GM19239 (cell line): ENCODE measurements at places on chromosomes 16 and 17.

- no peak for DNase-seq
Measured at GRCh38 chr17:17562146-17562511, 29.4 kb downstream of the PEMT start.

DNA sequence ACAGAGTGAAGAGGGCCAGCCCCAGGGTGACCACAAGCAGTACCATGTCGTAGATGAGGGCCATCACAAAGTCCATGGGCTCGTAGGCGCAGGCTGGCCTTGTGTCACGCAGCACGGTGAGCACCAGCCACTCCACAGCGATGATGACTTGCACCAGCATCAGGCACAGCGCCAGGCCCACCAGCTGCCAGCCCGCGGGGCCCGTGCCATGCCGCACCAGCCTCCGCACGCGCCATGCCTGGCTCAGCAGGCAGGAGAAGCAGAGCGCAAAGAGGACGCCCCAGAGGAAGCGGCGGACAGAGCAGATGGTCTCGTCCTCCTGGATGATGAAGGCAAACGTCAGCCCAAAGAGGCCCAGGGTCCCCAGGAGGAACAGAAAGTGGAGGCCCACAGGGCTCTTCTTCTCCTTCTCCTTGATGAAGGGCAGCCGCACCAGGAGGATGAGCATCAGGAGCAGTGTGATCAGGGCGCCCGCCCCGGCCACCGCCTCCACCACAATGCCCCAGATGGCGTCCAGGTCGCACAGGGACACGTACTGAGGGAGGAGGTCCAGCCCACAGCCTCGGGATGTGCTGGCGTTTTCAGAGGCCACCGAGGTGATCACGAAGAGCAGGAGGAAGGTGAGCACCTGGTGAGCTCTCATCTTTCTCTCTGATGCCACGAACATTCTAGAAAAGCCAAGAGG, 12.3 kb downstream of the GPRC5B start:
- no peak for DNase-seq

DNA sequence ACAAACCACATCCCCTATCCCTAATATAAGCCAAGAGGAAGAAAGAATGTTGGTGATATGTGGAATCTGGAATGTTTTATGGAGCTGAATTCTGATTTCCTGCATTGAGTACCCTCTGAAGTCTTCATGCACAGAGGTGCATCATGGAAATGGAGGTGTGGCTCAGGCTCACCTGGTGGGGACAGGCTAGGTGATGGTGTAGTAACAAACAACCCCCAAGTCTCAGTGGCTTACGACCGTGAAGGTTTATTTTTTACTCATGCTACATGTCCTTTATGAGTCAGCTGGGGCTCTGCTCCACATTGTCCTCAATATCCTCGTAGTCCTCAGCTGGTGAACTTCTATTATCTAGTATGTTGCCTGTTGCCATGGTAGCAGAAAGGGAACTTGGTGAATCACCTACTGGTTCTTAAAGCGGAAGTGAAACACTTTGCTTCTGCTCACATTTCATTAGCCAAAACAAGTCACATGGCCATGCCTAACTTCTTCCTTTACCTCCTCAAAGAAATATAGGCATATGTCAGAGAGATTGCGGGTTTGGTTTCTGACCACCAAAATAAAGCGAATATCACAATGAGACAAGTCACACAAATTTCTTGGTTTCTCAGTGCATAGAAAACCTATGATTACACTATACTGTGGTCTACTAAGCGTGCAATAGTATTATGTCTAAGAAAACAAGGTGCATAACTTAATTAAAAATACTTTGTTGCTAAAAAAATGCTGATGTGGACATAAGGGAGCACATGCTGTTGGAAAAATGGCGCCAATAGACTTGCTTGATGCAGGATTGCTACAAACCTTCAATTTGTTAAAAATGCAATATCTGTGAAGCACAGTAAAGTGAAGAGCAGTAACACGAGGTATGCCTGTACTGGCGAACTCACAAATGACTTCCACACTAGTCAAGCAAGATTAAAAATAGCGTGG, at the start of gene PMFBP1:
Gene PMFBP1, minus strand, starts transcription at position 51 of the 930 bp plus-strand sequence. CDS start 947 bp downstream, outside the sequence.
- DNase-seq = peak; percentile 53

- DNase-seq = no peak
Measured at GRCh38 chr16:1862394-1862793, 9.6 kb downstream of the MEIOB start.

DNA sequence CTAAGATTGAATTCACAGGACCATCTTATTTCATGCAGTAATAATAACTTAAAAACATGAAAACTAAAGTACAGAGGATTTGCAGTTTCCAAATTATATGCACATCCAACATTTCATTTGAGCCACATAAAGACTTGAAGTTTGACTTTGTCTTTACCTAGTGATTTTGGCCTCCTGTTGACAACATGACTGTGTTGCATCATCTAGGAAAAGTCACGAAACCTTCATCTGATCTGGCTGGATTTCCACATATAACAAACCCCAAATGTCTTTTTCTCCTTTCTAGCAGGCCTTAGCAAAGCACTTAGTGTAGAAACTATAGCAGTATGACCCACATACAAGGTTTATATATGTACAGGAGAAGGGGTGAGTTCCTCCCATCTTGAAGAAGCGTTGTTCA, 406.5 kb upstream of the CDH5 start:
- no peak for DNase-seq

- DNase-seq = no peak
Measured at GRCh38 chr16:57536306-57537193, at the start of gene CCDC102A. Gene CCDC102A, minus strand, starts transcription at chr16:57536571. Its CDS starts 7,394 bp downstream, at chr16:57529177.

DNA sequence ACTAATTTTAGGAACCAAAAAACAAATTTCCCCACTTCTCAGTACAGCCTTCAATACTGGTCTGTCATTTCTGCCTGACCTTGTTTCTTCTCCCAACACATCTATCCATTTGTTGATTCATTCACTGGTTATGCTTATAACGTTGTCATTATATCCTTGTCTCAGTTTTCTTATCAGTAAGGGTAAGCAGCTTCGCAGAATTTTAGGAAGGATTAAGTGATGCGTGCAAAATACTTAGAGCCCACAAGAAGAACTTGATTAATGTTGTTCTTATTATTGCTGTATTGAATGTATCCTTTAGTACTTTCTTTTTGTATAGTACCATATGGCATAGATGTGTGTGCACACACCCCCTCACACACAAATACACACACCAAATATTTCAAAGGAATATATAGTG, 403.5 kb upstream of the HSBP1 start:
- no peak for DNase-seq

GRCh38 chr16:11638140-11638539, 30.1 kb upstream of the SNN start:
- no peak for DNase-seq

DNA sequence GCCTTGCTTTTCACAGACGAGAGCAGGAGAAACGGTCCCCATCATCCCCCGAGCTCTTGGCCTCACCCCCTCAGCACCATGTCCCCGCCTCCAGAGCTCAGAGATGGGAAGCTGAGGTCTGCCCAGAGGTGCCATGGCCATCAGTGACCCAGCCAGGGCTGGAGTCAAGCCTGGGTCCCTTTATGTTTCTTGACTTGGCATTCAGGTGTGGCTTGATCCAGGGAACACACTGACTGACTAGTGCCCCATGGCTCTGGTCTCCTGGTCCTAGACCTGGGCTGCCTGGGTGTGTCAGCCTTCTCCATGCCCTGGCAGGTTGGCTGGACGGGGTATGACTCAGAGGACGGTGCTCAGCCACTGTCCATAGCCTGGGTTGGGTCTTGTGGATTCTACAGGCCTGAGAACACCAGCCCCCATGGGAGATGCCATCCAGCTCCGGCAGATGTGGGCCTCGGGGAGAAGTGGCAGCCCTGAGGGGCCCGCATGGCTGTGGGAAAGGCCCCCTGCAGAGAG, 54.2 kb downstream of the ZFPM1 start:
- no peak for DNase-seq

DNA sequence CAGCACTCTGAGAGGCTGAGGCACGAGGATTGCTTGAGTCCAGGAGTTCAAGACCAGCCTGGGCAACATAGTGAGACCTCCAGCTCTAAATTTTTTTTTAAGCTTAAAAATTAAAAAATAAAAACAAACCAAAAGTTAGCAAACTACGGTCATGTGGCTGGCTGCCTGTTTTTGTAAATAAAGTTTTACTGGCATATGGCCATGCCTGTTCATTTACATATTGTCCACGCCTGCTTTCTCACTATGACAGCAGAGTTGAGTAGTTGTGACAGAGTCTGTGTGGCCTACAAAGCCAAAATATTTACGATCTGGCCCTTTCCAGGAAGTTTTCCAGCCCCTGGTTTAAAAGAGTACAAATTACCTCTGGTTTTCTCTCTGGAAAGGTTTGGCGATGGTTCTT, 3.3 kb downstream of the SLX4 start:
- DNase-seq = no peak

DNA sequence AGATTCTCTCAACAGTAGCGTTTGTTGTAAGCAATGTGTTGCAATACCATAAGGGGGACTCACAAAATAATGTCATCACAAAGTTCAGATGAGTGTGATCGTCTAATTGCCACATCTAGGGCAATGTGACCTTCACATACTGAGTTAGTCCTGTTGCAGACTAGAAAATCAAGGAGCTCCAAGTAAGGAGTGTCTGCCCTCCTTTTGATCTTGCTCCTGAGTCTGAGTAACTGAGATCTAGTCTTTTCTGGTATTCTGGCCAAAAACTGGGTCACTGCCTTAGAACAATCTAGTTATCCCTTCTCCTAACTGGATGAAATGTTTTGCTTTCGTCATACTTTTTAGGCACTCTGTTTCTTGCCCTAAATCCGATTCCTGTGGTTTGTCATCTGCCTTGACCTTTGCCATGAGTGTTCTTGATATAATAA, 712.1 kb downstream of the CDH11 start:
- DNase-seq = no peak

DNA sequence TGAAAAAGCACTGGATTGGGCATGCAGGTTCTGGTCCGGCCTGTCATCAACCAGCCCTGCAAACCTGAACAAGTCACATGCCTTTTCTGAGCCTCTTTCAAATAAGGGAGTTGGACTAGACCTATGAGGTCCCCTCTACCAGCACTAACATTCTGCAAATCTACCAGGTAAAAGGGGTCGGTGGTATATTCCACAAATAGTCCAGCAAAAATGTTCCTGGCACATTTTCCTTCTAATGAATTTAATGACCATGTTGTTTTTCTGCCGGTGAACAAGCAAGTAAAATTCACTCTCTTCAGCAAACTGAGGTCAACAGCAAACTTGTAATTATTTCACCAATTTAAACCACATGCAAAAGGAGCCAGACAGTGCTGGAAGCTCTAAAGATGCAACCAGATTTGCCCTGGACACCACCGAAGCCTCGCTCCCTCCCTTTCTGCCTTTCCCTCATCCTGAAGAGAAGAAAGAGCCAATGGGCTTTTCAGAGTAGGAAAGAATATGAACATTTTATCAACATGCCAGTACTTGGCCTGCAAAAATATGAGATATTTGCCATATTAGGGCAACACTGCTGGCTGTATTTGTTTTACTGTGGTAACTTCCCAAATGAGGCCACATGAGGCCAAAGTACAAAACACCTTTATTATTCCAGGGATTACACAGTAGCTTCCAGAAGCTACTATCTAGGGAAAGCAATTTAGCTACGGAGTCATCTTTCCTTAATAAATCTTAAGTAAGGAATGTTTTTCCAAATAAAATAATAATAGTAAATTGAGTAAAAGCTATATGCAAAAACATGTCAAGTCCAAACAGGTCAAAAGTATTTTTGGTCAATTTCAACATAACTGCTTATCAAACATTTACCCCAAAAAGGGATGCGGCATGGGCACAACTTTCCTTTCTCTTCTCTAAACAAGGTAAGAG, 45.0 kb downstream of the USP31 start:
- DNase-seq = no peak

DNA sequence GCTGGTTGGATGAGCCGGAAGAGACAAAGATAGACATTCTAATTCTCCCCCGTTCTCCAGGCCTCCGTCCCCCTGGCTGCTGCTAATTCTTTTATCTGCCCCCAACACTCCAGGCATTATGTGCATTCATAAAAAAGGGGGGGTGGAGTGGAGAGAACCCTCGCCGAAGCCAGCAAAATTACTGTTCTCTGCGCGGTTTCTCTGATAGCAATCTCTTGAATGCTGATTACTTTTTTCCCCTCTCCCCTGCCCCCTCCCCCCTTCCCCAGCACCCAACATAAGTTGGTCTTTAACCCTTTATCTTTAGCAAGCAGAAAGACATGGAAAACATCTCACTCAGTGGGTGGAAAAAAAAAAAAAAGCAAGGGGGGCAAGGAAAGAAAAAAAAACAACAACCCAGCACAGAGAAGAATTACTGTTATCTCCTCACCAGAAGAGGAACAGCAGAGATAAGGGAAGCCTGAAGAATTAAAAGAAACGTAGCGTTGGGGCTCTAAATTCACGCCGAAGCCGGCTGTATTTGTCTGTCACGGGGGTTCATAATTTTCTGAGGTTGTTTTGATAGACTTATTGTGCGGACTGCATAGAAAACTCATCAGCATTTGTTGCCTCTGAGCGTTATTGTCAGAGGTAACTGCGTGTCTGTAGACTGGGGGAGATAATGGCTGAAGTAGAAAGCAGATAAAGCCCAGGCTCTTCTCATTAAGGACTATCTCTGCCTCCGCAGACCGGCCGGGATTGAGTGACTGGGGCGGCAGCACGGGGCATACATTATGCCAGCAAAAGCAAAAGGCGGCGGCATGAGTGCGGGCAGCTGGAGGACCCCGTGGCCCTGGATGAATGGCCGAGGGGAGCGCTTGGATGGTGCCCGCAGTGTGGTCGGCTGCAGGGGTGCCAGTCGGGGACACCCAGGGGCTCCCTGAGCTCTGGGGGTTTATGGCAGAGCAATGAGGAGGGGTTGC, 126.9 kb downstream of the MRM1 start:
- no peak for DNase-seq

DNA sequence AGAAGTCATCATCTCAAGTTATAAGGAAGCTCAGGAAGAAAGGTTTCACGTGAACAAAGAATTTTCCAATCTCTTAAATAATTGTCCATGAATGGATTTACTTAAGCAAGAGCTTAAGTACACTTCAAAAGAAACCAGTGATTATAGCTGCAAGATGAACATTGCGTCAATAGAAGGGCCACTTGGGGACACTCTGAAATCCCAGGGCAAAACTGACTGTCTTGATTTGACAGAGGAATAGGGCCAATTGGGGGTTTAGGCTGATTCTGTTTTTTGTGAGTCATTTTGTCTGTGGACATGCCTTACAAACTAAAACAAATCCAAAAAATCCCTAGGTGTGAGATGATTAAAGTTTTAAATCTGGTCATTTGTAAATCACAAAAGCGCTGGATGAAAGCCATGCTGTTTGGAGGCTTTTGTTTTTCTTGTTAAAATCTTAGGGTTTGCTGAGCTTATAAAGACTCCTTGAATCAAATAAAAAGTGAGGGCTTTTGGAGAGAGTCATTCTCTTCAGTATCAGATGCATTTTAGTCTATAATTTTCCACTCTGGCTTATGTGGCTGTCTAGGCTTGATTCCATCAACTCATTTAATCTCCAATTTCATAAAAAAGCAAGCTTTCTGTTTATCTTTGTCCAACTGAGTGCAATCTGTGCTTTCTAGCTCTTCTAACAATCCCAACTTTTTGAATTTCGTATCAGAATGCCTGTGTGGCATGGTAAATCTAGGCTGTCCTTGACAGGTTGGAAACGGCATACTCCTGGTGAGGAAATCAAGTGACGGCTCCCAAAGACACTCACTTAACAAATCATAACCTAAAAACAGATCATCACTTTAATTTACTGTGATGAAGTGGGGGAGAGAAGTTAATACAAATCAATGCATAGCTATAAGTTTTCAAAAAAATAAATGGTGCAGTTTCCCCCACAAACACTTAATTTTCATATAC, 98.2 kb upstream of the SOX9 start:
- DNase-seq = no peak
